Stimulated activated memory B cell treated with anti-CD40 and anti-IgM and Interleukin-4, amounts not matched to agents 10 μg/mL and 1 μg/mL and 100 μg/mL, for 72 hours (primary cell): ENCODE measurements at places on chromosomes 11 and 22.

GRCh38 chr22:43529934-43530333 is 118.1 kb downstream of the MPPED1 start:
- no peaks in the 10 kb centered on the region for H3K4me1 ChIP-seq
- H3K27ac ChIP-seq = no peak overlapping the region
- H3K4me3 ChIP-seq = no peak overlapping the region
- peaks cover 61% of the 10 kb centered on the region for H3K27me3 ChIP-seq
- no peaks in the 10 kb centered on the region for H3K36me3 ChIP-seq

DNA sequence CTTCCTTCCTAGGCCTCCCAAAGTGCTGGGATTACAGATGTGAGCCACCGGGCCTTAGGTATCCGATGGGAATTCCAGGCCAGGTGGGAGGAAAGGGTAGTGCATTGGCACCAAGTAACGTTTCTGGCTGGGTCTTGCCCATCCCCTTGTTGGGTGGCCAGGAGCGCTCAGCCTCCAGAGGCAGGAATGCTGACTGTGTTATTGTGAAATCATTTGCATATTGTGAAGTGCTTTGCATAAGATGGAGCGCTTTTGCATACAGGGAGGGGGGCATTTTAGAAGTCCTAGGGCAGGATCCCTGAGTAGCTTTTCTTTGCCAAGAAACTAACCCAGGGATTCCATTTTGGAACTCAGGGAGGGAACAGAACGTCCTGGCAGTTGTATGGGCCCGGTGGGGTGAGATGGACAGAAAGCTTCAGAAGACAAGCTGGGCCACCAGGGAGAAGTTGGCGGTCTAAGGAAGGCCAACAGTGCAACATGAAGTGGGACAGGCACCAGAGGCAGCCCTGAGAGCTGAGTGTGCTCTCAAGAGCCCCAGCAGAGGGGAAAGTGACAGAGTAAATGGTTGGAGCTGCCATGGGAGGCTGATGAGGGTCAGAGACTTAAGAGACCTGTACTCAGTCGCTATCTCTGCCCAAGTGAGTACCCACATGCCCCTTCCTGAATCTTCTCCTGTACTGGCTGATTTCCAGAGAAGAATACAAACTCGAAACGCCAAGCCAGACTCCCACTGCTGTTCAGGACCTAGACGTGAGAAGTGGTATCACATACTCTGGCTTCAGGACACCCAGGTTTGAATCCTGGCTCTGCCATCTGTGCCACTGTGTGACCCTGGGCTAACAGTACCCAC is 1.3 kb upstream of the SLC39A13 start:
- peak overlapping the region; percentile 92 for H3K27ac ChIP-seq
- peaks cover 51% of the 10 kb centered on the region for H3K4me1 ChIP-seq
- no peak for ATAC-seq
- no peaks in the 10 kb centered on the region for H3K36me3 ChIP-seq
- no peaks in the 10 kb centered on the region for H3K27me3 ChIP-seq
- H3K4me3 ChIP-seq = peak overlapping the region; percentile 84

DNA sequence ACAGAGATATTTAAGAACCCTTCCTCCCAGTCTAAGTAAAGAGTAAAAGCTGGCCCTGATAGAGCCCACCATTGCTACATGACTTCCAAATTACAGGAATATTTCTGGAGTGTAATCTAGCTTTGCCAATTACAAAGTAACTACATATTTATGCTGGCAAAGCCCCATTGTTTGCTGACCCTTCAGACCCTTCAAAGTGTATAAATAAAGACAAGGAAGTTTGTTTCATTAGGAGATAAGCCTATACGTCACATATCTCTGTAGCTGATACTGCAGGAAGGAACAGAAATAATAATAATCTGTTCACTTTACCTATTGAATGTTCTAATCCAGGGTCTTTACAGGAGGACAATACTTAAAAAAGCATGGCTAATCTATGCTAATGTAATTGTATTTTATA is 375.1 kb downstream of the SOX6 start:
- no peaks in the 10 kb centered on the region for H3K36me3 ChIP-seq
- H3K4me1 ChIP-seq = no peaks in the 10 kb centered on the region
- H3K27me3 ChIP-seq = no peaks in the 10 kb centered on the region
- ATAC-seq = no peak
- H3K27ac ChIP-seq = no peak overlapping the region

DNA sequence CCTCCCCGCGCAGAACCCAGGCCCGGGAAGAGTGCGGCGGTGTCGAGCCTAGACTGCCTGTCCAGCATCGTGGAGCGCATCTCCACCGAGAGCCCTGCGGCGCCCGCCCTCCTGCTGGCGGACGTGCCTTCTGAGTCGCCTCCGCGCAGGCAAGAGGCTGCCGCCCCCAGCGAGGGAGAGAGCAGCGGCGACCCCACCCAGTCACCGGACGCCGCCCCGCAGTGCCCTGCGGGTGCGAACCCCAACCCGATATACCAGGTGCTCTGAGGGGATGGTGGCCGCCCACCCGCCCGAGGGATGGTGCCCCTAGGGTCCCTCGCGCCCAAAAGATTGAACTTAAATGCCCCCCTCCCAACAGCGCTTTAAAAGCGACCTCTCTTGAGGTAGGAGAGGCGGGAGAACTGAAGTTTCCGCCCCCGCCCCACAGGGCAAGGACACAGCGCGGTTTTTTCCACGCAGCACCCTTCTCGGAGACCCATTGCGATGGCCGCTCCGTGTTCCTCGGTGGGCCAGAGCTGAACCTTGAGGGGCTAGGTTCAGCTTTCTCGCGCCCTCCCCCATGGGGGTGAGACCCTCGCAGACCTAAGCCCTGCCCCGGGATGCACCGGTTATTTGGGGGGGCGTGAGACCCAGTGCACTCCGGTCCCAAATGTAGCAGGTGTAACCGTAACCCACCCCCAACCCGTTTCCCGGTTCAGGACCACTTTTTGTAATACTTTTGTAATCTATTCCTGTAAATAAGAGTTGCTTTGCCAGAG is 2.0 kb downstream of the MYOD1 start:
- H3K4me1 ChIP-seq = no peaks in the 10 kb centered on the region
- no peak overlapping the region for H3K27ac ChIP-seq
- no peak overlapping the region for H3K4me3 ChIP-seq

DNA sequence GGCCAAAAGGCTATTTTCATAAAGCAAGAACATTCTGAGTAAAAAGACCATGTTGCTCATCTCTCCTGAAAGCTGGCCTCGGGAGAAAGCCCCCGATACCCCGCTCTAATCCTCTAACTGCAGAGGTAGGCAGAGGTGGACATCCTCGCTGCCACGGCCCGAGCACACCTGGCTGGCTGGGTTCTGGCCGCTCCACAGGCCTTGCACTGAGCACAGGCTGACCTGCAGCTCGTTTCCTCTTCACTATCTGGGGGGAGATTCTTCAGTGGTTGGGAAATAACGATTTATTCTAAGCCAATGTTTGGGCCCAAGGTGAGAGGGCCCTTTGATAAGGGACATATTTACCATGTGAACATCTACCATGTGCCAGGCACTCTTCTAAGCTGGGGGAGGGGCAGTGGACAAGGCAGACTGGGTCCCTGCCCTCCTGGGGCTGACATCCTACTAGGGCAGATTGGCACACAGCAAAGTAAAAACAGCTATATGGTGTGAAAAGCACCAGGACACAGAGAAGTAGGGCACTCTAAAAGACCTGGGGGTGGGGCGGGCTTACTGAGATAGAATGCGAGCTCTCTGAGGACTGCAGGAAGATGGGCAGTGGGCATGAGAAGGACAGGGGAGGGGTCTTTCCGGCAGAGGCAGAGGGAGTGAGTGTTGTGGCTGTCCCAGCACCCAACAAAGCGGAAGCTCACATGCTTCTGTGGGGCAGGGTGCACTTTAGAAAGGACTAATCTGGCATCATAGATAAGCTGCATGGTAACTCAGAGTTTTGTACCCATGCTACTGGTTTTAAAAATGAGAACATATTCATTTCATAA is 65.5 kb upstream of the ARFGAP3 start:
- peak overlapping the region; percentile 92 for H3K27ac ChIP-seq
- no peaks in the 10 kb centered on the region for H3K27me3 ChIP-seq
- H3K4me1 ChIP-seq = peaks cover 66% of the 10 kb centered on the region
- ATAC-seq = peak; percentile 82
- H3K4me3 ChIP-seq = peak overlapping the region; percentile 67
- H3K36me3 ChIP-seq = no peaks in the 10 kb centered on the region

DNA sequence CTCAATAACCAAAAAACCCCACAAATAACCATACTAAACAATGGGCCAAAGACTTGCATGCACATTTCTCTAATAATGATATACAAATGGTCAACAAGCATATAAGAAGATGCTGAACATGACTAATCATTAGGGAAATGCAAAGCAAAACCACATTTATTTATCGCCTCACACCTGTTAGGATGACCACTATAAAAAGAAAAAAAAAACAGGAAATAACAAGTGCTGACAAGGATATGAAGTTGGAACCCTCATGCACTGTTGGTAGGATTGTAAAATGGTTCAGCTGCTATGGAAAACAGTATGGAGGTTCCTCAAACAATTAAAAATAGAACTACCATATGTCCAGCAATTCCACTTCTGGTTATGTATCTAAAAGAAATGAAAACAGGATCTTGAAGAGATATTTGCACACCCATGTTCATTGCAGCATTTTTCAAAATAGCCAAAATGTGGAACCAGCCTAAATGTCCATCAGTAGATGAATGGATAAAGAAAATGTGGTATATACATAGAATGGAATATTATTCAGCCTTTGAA is 66.2 kb downstream of the AMBRA1 start:
- no peaks in the 10 kb centered on the region for H3K27me3 ChIP-seq
- H3K4me1 ChIP-seq = peaks cover 35% of the 10 kb centered on the region
- no peak overlapping the region for H3K4me3 ChIP-seq
- no peak for ATAC-seq

DNA sequence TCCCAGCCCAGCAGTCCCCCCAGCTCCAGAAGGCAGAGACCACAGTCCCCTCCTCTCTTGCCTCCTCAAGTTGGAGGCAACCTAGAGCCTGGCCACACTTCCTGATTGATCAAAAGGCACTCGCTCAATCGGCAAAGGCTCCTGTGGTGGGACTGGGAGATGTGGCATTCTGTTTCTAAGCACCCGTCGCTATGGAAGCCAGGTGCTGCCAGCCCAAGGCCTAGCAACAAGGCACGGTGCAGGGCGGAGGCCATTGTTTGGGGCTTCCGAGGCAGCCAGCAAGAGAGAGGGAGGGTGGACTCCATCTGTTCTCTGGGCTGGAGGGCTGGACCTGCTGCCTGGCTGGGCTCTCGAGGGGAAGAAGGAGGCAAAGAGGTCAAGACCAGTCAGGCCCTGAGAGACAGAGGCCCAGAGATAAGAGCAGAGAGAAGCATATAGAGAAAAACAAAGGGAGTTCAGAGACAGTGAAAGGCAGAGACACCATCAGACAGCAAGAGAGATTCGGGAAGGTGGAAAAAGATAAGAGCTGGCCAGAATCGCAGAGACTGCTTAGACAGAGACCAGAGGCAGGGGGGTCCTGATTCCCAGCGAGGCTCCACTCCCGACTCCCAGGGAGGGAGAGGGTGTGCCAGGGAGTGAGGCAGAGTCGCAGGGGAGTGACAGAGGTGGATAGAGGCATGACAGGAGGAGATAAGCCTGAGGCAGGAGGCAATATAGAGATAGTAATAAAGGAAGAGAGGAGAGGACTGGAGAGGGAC is 21.2 kb downstream of the PDE2A start:
- no peak overlapping the region for H3K27ac ChIP-seq
- no peaks in the 10 kb centered on the region for H3K4me1 ChIP-seq
- H3K36me3 ChIP-seq = no peaks in the 10 kb centered on the region
- no peak for ATAC-seq

DNA sequence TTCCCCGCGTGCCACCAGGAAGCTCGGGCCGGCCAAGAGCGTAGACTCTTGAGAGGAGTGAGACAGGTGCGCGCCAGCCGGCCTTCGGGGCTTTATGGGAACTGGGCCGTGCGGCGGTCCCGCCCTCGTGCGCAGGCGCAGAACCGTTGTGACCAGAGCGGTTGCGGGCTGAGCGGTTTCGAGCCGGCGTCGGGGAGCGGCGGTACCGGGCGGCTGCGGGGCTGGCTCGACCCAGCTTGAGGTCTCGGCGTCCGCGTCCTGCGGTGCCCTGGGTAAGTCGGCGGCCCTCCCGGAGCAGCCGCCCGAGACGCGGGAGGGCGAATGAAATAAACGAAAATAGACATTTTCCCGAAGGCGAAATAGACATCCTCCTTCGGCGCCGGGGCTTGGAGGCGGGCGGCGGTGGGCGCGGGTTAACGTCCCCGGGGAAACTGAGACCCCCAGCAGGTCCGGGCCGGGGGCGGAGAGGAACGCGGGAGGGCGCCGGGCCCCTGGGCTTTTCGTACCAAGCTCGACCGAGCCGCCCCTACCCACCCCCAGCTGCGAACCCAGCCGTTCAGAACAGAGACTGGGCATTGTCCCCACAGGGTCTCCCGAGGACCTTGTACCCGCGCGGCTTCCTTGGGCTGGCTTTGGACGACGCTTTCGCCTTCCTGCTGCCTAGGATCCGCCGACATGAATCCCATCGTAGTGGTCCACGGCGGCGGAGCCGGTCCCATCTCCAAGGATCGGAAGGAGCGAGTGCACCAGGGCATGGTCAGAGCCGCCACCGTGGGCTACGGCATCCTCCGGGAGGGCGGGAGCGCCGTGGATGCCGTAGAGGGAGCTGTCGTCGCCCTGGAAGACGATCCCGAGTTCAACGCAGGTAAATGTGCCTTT is at the start of gene ASRGL1:
Gene ASRGL1, plus strand, starts transcription at position 146 of the 879 bp plus-strand sequence. Its CDS starts 530 bp downstream, at position 676.
- ATAC-seq = peak; percentile 91
- peak within 1 kb of the TSS; percentile 69 for H3K27ac ChIP-seq
- no peaks in the 10 kb centered on the region for H3K36me3 ChIP-seq
- peaks cover 17% of the 10 kb centered on the region for H3K4me1 ChIP-seq
- H3K27me3 ChIP-seq = peaks cover 12% of the 10 kb centered on the region
- H3K4me3 ChIP-seq = peak within 1 kb of the TSS; percentile 89

GRCh38 chr11:94897330-94897768 is 76.0 kb downstream of the CWC15 start:
- H3K27me3 ChIP-seq = peaks cover 15% of the 10 kb centered on the region
- H3K4me3 ChIP-seq = no peak overlapping the region
- H3K36me3 ChIP-seq = no peaks in the 10 kb centered on the region
- peaks cover 4% of the 10 kb centered on the region for H3K4me1 ChIP-seq
- no peak overlapping the region for H3K27ac ChIP-seq

DNA sequence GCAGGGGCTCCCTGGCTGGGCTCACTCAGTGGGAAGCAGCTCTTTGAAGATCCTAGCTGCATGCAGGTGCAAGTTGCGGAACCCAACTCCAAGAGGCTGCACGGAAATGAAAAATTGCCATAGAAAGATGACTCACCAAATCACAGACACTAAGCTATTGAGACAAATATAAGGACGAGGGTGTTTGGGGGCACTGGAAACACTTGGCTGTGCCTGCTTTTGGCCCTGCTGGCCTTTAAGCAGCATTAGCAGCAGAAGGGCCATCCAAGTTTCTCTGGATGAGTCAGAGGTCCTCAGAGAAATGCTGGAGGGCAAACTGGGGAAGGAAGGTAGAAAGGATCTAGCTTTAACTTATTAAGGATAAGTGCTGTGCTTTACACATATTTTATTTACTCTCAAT is 282.3 kb downstream of the KIRREL3 start:
- H3K36me3 ChIP-seq = no peaks in the 10 kb centered on the region
- H3K27me3 ChIP-seq = peaks cover 20% of the 10 kb centered on the region
- no peak for ATAC-seq
